ENCODE measurements at places on chromosomes 2 and 18.

- no peak for DNase-seq
These were observed 142.0 kb downstream of the COPS8 start for GRCh38 chr2:237227592-237228280.

- DNase-seq: no peak
These were observed 76.8 kb upstream of the HDAC4 start for GRCh38 chr2:239477591-239477990.

DNA sequence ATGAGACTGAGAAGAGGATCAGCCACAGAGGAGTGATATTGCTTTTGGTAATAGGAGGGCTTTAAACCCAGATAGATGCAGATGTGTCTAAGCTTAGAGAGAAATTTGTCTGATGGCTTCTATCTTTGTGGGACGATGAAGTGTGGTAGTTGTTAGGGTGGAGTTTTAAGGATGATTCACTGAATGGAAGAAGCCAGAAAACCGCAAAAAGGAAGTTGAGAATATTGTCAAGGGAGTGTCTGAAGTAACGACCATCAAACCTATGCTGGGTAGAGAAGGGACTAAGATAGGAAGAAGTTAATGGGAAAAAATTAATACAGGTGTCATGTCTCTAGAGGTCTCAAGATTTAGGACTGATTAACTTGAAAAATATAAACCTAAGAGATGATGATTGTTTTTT lies 195.6 kb upstream of the MC4R start:
- DNase-seq: no peak

DNA sequence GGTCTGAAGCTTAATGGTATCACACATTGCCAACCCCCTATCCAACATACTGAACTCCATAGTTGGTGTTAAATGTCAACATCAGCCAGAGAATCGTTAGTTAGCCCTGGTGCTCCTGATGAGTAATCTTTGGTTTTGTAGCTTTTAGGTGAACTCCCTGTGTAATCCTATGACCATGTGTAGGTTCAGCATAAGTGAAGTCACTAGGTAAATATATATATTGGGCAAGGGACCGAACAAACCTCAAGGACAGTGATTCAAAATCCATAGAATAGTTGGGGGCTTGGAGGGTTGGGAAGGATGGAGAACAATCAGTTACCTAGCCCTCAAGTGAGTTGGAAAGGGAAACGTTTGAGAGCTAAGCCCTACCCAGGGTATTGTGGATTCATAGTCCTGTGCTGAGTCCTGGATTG lies 16.0 kb upstream of the AP1S3 start:
- DNase-seq: no peak

- DNase-seq: no peak
These were observed 54.5 kb downstream of the USP37 start for GRCh38 chr2:218513676-218514075.

- no peak for DNase-seq
These were observed 18.6 kb downstream of the ARL4C start for GRCh38 chr2:234478121-234478858.

GRCh38 chr18:39841482-39842365 lies 2113.3 kb upstream of the PIK3C3 start:
- DNase-seq: peak; percentile 80

GRCh38 chr2:44774826-44775492 lies 166.5 kb upstream of the SIX3 start:
- DNase-seq: peak; percentile 26

- no peak for DNase-seq
These were observed 185.4 kb downstream of the FBXO15 start for GRCh38 chr18:73962256-73962655.

- no peak for DNase-seq
These were observed 61.0 kb downstream of the GRB14 start for GRCh38 chr2:164560181-164560792.

DNA sequence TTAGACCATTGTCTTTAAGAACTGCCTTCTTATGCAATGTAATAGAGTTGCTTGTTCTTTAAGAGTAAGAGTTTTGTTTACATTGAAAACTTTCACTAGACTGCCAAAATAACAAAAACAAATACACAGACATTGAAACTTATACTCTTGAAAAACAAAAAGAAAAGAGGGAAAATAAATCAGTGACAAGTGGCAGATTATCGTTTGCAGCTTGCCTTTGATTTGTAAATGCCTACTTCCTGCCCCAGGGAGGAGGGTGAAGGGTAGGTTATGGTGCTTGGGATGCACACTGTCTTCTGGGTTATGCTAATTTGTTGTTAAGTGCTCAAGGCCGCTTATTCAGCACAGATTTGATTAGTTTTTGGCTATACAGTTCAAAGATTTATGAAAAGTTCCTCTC lies 198.7 kb downstream of the TGIF1 start:
- DNase-seq: no peak

DNA sequence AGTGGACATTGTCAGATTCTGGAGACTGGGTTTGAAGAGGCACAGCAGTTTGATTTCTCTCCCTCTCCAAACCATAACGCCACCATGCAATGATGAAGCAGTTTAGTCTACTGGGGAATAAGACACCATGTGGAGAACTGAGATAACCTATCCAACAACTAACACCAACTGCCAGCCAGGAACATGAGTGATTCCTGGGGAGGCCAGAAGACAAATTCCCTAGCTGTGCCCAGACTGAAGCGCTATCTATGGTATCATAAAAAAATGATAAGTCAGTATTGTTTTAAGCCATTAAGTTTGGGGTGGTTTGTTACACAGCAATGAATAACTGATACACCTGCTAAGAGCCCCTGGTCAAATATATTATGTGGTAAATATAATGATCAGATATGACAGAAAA lies 129.3 kb downstream of the EXOC6B start:
- DNase-seq: no peak

GRCh38 chr2:3427272-3427671 lies 47.8 kb downstream of the TRAPPC12 start:
- no peak for DNase-seq

- DNase-seq: no peak
These were observed 173.5 kb downstream of the MREG start for GRCh38 chr2:215839816-215840215.

GRCh38 chr2:10267551-10268465 lies 34.9 kb upstream of the HPCAL1 start:
- DNase-seq: peak; percentile 73

DNA sequence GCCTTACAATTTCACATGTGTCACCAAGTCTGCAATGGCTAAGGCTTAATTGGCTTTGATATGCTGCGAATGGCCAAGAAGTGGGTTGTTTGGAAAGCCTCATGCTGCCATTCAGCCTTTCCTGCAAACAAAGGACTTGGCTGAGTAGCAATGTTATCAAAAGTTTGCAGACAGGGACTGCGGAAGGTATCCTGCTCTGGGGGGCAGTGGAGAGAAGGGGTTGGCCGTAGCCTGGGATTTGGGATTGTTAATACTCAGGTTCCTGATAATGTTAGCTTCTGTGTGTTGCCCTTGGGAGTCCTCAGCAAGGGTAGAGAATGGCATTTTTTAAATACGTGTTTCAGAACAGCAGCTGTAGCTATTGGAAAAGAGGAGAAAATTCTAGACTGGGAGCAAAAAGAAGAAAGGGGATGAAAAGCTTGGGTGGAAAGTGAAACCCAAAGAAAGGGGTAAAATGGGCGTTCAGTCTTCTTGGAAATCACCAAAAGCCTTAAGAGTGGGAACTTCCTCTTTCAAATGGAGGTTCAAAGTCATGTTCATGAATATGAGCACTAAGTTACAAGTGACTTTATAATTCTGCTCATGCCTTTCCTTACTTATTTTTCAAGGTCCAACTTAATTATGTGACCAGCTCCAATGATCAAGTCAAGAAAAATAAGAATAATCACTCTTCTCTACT lies 325.1 kb downstream of the RNF144A start:
- DNase-seq: no peak

- DNase-seq: peak; percentile 52
These were observed 1.3 kb downstream of the FMNL2 start for GRCh38 chr2:152336119-152336853.

- no peak for DNase-seq
These were observed 2.9 kb upstream of the CNOT11 start for GRCh38 chr2:101249826-101250225.

GRCh38 chr2:163983911-163984310 lies 248.1 kb upstream of the FIGN start:
- no peak for DNase-seq

GRCh38 chr2:68411397-68412126 lies 46.5 kb downstream of the PLEK start:
- DNase-seq: no peak

GRCh38 chr2:100017633-100018032 lies 124.8 kb downstream of the AFF3 start:
- DNase-seq: no peak

Measured in DMS79 treated with DMSO at 0.1 percent for 48 hours (cell line).